ENCODE measurements at places on chromosomes 1 and 21.

GRCh38 chr1:48031676-48032075 is 34.5 kb upstream of the TRABD2B start:
- DNase-seq: no peak

- no peak for DNase-seq
These were observed 9.2 kb upstream of the PKNOX1 start for GRCh38 chr21:42965211-42965560.

DNA sequence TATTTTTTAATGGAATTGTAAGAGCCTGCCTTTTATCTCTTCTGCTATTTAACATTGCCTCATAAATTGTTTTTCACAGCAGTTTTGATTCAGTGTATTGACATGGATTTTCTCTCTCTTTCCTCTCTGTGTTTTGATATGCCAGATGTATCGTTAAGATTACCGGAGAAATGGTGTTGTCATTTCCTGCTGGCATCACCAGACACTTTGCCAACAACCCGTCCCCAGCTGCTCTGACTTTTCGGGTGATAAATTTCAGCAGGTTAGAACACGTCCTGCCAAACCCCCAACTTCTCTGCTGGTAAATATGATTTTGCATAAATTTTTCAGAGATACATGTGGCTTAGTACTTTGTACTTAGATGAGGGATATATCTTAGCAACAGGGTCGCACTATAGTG is 23.1 kb upstream of the DYNLT5 start:
- DNase-seq: peak; percentile 33

- DNase-seq: no peak
These were observed 43.4 kb downstream of the ROR1 start for GRCh38 chr1:63817152-63817667.

DNA sequence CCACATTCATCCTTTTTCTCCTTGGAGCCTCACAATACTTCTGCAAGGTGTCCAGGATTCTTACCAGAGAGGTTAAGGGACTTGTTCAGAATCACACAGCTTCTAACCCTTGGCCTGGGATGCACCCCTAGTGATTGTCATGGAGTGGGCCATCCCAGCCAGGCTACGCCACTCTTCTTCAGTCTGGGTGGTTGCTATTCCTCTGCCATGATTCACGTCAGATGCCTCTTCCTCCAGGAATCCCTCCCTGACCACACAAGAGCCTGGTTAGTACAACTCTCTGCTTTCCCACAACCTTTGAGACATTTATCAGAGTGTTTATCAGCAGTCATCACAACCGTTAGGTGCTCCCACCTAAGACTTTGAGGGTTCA is 121.8 kb downstream of the EPHB2 start:
- DNase-seq: no peak

DNA sequence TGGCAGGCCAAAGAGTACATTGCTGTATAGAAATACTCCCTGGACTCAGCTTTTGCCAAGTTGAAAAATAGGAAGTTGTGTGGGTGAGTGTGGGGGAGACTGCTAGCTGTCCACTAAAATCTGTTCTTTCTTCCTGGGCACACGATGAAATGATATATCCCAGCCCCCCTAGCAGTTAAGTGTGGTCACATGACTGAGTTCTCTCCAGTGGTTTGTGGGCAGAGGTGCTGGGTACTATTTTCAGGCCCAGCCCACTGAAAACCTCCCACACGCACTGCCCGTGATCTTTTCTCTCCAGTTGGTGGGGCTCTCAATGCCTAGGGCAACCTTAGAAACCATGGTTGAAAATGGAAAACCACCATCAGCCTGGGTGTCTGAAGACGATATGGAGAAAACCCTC is 119.7 kb upstream of the LMO4 start:
- peak; percentile 11 for DNase-seq

DNA sequence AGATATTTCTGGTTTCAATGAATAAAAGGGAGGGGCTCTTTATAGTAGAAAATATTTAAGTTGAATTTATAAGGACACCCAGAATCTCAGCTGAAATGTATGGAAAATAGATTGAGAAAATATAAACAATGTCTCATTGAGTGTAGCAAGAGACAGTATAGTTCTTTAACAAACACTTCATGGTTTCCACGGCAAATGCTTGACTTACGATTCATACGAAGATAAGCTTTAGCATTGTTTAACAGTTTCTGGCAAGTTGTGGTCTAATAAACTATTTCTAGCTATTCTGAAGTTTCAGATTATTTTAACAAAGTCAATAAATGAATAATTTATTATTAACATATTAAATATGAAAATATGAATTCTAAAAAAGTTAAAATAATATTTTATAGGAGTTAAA is 1419.4 kb downstream of the KCNT2 start:
- no peak for DNase-seq

DNA sequence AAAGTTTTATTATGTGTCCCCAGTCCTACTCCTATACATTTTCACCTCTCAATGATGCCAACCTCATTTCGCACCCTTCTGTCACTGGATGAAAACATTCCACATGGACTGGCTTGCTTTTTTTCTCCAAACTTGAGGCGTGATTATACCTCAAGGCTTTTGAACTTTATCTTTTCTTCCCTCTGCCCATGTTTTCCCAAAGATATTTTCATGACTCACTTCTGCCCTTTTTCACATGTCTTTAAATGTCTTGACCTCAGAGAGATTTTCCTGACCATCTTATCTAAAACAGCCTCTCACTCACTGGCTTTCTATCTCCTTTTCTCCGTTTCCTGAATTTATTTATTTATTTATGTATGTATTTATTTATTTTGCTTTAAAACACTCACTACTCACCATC is 659.0 kb downstream of the PTPRC start:
- DNase-seq: no peak

DNA sequence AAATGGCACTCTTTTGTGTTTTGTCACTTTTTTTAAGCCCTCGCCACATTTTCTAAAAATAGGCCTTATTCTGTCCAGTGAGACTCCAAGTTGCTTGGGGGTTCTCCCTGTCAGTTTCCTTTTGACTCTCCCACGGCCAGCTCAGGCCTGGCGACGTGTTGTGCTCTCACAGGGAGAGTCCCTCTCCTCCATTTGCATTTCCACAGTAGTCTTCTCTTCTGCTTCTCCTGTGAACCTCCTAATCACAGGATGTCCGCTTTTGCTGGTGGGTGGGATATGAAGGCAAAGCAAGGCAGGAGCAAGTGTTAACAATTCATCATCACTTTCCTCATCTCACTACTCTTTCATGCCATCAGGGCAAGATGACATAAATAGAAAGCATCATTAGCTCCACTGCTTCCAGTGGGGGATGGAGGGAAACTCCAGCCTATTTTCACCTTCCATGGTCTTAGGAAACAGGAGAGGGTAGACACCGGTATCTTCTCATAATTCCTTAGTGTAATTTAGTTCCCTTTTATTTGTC is 99.8 kb downstream of the INTS7 start:
- no peak for DNase-seq

DNA sequence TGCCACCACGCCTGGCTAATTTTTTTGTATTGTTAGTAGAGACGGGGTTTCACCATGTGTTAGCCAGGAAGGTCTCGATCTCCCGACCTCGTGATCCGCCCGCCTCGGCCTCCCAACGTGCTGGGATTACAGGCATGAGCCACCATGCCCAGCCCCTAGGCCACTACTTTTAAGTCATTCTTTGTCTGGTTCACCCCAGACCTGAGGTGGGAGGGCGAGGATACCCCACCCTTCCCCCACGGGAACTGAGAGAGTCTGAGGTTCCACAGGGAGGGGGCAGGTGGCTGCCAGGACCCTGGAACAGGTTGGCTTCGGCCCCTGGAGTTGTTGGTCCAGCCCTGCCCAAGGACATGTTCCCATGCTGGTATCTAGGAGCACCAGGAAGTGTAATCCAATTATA is 7.7 kb upstream of the SDC3 start:
- DNase-seq: no peak

DNA sequence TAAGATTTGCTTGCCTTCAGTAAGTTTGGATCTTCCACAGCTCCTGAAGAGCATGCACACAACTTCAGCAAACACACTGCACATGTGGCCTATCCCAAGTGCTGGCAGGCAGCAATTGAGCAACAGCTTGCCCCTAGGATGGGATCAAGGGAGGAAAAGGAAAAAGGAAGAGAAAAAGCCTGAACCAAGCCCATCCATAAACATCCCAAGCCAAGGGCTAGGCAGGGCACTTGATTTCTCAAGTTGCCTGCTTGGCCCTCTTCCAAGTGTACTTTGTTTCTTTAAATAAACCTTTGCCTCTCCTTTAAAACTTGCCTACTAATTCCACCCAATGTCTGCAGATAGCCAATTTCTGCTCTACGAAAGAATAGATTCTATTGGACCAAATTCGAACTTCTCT is 49.0 kb upstream of the OLFM3 start:
- DNase-seq: no peak

- no peak for DNase-seq
These were observed 4.1 kb upstream of the AGTRAP start for GRCh38 chr1:11731691-11732283.

DNA sequence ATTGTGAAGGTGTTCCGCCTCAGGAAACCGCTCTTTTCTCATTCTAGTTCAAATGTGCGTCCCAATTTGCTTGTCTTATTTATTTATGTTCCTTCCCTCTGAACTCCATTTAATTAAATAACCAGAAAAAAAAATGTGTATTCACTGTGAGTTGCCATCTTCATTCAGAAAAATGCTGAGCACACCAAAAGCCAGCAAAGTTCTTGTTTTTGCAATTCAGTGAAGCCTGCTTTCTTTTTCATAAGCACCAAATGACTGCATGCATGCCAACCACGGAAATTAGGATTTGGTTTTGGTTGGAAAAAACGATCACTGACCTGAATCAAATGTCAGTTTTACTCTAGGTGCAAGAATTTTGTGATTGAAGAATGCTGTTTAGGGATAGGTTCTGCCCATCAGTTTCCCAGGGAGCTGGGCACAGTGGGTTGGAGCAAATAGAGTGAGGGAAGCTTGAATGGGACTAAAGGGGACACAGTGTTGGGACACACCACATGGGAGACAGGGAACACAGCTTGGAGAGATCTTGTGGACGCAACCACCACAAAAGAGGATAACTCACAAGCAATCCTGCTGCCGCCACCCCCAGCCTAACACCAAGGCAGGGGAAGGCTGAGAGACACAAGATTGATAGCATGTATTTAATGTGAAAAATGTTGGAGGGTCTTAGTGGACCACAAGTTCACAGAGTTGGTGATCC is 183.4 kb upstream of the GALNT2 start:
- DNase-seq: no peak

- no peak for DNase-seq
These were observed 1.6 kb downstream of the C1orf21 start for GRCh38 chr1:184388319-184388889.

DNA sequence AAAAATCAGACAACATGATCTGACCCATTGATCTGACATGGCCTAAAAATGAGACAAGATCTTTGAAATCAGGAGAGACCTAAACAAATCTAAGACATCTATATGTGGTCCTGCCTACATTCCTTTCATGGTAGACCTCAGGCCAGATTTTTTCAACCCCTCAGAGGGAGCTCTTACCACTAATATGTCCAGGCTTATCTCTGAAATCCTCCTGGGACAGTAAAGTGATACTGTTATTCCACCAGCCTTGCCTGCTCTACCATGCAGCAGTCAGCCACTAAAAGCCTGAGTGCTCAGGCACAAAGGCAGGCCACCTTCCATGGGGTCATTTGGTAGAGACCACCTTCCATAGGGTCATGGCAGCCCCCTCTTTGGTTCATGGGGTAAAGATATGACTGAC is 126.9 kb downstream of the TBX15 start:
- no peak for DNase-seq

DNA sequence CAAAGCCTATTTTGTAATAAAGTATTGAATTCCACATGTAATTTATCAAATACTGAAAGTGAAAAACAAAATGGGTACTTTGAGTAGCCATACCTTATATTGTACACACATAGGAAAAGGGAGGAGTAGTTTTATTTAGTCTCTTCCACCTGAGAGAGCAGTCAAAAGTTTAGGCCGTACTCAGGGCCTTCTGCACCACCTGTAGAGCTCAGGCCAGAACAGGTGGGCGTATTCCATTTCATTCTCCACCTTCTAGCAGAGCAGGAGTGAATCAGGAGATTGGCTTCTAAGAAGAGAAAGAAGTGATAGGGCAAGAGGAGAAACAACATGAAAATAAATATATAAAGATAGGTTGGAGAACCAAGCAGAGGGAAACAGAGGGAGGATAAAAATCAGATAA is 44.0 kb downstream of the TRAF5 start:
- no peak for DNase-seq

GRCh38 chr1:47184090-47184821 is 5.6 kb downstream of the PDZK1IP1 start:
- DNase-seq: no peak

DNA sequence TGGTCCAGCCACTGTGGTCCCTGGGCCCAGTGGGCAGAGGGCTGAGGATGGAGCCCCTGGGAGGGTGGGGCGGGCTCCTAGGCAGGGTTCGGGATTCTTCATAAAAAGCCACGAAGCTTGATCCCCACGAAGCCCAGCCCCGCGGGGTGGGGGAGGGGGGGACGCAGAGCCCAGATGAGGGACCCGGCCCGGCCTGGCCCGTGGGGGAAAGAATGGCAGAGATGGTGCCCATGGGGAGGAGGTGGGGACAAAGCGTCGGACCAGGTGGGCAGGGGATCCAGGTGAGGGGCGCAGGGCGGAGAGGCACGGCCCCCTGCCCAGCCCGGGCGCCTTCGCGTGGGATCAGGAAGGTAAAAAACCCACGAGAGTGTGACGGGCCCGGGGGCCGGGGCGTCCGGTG is 6.0 kb upstream of the SMIM12 start:
- no peak for DNase-seq

- no peak for DNase-seq
These were observed 46.9 kb upstream of the POFUT2 start for GRCh38 chr21:45334591-45335081.

GRCh38 chr1:246748867-246749266 is 24.7 kb downstream of the SCCPDH start:
- no peak for DNase-seq

DNA sequence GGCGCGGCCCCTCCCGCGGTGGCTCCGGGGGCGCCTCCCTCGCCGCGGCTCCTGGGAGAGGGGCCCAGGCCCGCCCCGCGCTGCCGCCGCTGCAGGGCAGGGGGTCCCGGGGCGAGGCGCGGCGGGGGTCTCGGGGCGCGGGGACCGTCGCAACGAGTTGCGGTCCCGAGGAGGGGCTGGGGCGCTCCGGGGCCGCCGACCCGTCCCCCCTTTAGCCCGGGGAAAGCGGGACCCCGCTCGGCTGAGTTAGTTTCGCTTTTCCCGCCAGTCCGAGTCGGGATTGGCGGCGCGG is 493 bp downstream of the SPSB1 start:
- DNase-seq: no peak

- DNase-seq: no peak
These were observed 777.3 kb downstream of the LTN1 start for GRCh38 chr21:28215214-28215954.

All from AML-193 (cell line).